Astrocyte (in vitro differentiated cells and primary cell): ENCODE measurements at places on chromosomes 6 and 20.

GRCh38 chr6:130666786-130667185 is 160.4 kb upstream of the SMLR1 start:
- no peak for DNase-seq

DNA sequence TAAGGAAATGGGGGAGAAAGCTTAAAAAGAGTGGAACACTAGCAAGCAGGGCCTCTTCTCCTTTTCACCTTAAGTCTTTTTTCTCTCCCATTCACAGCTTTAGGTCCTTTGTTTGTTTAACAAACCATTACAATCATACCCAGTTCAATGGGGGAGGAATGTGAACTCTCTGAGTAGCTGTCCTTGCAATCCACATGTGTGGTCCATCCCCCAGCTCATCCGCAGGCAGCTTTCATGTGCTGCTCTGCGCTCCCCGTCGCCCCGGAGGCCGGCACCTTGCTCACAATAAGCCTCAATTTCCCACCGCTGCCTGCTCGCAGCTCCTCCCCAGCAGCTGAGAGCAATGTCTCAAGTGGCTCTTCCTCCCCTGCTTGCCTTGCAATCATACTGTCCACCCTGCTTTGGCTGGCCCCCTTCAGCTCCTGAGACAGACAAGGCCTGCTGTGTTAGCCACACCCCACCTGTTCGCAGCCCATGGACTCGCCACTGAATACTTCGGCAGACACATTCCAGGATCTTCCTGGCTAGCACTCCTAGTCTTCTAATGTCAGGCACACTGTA is 49.1 kb downstream of the PLAGL1 start:
- no peak for DNase-seq

DNA sequence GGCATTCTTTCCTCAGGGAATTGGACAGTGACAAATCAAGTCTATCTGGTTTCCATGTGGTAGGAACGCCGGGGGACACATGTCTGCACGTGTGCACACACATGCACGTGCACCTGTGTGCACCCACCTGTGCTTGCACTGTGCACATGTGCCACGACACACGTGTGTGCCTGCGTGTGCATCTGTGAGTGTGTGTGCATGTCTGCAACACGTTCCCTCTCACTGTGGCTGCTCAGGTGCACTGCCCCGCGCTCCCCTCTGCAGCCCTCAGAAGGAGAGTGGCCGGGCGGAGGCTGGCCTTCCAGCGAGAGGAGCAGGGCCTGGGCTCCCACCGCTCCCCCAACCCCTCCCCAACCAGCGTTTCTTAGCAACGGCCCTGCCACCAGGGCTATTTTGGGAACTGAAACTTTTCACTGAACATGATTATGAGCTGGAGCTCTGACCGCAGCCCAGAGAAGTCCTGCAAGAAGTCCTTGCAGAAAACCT is 147.8 kb downstream of the PHACTR3 start:
- DNase-seq: no peak

GRCh38 chr6:85506441-85507093 is 56.7 kb downstream of the NT5E start:
- DNase-seq: no peak

DNA sequence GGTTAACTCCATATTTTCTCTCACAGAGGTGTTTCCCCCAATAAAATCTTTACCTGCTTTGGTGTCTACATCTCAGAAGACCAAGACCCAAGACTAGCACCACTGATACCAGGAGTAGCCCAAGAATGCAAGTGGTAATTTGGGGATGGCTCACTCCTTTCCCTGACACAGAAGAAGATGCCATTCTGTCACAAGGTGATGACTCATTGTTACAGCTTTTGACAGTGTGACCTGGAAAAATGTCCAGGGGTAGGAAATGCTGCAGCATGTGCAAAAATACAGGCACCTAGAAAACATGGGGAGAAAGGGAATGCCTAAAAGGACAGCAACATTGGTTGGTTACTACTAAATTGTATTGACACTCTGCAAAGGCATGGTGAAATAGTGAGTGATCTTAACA is 254.0 kb upstream of the GJE1 start:
- no peak for DNase-seq

DNA sequence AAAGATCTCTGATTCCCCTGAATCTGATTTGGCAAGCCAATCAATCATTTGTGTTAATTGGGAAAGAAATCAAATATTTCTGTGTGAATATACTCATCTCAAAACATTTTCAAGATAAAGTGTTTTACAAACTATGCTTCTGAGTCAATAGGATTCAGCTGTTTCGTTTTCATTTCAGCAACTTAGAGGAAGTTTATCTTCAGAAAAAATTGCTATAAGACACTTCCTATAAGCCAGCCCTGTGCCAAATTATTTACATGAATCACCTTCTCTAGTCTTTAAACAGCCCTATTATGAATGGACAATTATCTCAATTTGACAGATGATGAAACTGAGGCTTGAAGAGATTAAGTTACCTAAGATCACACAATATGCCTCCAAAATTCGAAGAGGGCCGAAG is 10.9 kb downstream of the DEFB129 start:
- DNase-seq: no peak

GRCh38 chr20:64106435-64106961 is 867 bp downstream of the NPBWR2 start:
- no peak for DNase-seq

- DNase-seq: no peak
These were observed 78.7 kb upstream of the SASH1 start for GRCh38 chr6:148263961-148264360.

DNA sequence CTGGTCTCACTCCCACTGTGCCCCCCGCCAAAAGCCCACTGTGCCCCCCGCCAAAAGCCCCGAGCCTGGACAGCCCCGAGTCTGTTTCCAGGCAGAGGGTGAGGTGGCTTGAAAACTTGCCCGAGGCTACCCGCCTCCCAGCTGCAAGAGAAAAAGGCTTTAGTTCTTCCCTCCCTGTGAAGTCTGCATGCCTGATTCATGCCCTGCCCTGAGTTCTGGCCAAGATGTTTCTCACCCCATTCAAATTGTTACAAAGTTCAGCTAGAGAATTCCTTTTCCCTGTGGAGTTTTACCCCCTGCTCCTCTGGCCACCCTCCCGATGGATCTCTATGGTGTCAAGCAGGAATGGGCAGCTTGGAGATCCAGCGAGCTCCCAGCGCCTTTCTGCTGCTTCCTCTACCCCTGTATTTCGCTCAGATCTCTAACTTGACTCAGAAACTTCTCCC is 298.8 kb upstream of the MAP3K7 start:
- DNase-seq: peak; percentile 33

- DNase-seq: peak; percentile 4
These were observed 7.8 kb upstream of the PNISR start for GRCh38 chr6:99432877-99433276.

DNA sequence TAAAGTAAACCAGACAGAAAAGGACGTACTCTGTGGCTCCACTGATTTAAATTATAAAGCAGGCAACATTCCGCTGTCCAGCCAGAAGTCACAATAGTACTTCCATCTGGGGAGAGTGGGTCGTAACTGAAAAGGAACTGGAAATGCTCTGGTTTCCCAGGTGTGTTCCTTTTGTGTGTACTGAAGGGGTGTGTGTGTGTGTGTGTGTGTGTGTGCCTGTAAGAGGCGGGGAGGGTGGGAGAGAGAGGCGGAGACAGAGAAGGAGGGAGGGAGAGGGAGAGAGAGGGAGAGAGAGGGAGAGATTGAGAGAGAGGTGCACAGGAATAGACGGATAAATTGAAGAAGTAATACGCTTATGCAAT is 178.4 kb upstream of the ZNF184 start:
- peak; percentile 39 for DNase-seq

DNA sequence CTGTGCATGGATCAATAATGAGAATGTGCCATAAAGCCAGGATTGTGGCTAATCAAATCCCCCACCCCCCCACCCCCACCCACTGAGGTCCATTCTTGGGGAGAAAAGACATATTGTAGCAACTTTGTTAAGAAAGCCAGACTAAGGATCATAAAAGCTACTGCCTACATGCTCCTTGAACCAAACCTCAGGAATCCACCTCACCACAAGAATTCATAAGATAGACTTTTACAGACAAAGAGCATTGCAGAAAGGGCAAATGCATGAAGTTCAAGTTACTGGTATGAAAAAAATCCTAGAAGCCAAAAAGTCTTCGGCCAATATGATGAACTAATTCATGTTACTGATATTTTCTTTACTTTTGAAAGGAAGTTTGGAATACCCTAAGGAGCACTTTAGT is 187.9 kb upstream of the ARID1B start:
- peak; percentile 93 for DNase-seq

DNA sequence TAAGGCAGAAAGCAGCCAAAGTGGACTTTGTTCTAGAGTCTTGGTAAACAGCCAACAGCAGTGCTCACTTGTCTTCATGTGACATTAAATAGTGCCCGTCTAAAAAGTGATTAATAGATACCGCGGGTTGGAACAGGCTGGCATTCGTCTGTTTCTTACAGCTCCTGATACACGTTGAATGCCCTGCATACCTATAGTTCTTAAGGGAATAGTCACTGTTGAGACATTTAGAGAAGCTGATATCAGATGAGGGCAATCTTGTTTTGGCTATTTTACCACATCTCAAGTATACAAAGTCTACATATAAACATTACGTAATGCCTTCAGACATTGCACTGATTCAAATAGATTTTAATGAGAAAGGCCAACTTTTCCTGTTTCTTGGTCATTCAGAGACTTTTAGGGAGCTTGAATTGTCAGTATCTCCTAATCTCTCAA is 374.9 kb upstream of the FLRT3 start:
- DNase-seq: peak; percentile 81

DNA sequence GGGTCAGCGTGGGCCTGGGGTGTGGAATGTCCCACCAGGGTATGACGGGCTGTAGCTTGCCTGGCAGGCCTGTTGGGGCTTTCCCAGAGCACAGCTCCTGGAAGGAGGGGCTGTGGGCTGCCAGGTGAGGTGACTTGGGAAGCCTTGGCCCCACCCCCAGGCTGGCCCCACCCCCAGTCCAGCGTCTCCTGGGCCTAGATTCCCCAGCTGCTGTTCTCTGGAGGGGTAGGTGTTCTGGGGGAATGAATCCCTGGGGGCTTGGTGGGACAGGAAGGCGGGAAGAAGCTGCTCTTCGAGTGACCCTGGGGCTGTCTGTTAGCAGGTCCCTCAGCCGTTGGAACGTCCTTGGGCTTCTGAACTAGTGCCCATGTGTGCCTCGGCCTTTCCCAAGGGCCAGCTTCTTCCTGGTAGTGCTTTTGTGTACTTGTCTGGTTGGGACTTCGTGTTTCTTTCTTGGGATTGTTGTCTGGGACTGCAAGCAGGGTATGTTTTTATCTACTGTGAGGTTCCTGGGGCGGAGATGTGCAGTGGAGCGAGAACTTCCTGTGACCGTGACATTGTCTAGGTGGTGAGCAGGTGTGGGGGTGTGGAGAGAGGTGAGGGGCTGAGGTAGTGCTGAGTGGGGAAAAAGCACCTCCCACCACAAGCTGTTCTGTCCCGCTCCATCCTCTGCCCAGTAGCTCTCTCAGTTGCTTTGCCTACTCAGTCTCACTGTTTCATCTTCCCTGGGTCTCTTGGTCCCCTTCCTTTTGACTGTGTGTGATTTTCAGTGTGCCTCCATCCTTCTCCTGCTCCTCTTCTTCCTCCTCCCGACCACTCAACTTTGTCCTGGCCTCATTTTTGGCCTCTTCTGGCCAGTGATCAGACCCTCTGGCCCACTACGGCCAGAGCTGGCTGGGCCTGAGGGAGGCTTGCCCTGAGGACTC is 1.3 kb upstream of the DDR1 start:
- no peak for DNase-seq

GRCh38 chr6:127376685-127377084 is 33.3 kb upstream of the ECHDC1 start:
- no peak for DNase-seq

- no peak for DNase-seq
These were observed 89.4 kb downstream of the GRM4 start for GRCh38 chr6:34056305-34057108.

DNA sequence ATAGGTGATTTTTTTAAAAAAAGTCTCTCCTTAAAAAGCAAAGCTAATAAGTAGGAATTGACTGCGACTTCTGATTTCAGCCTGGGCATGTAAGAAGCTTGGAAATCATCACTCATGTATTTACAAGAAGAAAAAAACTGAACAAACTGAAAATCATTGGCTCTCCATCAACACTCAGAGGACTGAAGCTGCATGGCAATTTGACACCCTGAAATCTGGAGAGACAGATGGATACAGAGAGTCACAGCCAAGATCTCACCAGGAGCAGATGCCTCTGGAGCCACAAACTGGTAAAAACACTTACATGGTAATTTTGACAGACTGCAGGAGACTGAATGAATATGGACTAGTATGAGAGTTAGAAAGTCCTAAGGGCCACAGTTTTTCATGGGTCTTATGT is 191.2 kb upstream of the TCF21 start:
- DNase-seq: peak; percentile 44

DNA sequence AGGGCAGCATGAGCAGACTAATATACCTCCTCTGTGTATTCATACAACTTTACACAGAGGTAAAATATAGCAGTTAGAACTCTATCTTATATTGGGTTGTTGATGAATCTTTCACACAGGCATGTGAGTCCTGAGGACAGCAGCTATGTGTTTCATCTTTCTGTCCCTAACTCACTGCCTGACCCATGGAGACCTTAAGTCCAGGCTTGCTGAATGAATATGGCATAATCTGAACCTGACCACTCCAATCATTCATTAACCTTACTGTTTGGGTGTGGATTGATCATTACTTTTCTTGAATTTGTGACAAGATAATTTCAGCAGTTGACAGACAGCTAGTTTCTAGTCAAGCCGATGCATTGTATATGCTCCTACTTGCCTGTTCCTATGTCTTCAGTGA is 27.3 kb upstream of the TSPYL1 start:
- DNase-seq: no peak

DNA sequence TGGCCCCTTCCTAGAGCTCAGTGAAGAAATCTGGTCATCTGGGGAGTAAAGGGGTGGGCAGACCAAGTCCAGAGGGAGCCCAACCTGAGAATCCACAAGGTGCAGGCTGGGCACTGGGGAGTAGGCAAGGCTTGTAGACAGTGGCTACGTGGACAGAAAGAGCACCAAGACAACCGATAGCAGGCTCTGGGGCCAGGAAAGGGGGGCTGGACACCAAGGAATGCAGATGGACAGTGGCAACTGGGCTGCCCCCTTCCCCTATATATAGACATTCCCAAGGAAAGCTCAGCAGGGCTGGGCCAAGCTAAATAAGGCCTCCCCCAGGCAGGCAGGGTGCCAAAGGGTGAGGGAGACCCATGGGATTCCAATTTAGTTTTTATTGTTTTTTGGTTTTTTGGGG is 1.5 kb upstream of the TNNC2 start:
- no peak for DNase-seq

GRCh38 chr20:51106011-51106410 is 83.1 kb upstream of the KCNG1 start:
- no peak for DNase-seq

GRCh38 chr6:121732641-121733040 is 297.2 kb downstream of the GJA1 start:
- peak; percentile 64 for DNase-seq

DNA sequence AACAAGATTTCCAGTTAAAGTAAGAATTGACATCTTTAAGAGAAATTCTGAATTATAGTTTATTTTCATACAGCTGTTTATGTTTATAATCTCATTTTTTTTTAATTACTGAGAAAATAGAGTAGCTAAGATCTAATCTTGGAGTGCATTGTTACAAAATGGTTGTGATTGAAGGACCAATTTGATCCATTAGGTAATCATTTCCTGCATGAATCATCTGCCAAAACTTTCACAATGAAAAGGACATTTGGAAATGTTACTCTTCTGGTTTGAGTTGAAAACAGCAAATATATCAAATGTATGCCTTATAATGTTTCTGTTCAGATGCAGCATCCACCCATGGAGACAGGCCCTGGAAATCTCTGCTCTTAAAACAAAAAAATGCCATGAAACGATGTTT is 19.0 kb downstream of the TUBB2A start:
- DNase-seq: no peak

GRCh38 chr20:46757754-46758678 is 48.6 kb downstream of the SLC2A10 start:
- DNase-seq: peak; percentile 19
